ENCODE measurements at places on chromosomes 2 and 18.

GRCh38 chr2:218829868-218830451, 1.6 kb downstream of the PRKAG3 start:
- no peak for DNase-seq

DNA sequence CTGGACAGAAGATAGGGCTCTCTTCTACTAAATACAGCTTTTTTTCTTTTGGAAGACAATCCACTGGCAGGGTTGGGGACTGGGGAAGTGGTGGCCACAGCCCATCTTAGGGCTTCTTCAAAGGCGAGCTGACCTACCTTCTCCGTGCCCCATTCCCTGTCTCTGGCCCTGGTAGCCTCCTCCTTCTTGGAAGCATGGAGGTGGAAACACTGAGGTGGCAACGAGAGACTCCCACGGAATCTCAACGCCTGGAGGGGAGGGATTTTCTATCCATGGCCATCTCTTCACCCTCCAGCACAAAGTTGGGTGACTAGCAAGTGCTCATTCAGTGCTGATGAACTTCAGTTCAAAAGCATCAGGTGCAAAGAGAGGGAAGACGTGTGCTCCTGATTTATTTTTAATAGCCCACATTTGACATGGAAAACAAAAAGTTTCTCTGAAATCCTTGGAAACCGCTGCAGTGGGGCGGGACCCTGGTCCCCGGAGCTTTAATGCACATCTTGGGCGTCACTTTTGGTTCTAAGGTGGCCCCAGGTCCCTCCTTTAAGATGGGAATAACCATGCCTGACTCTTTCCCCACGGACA, 633 bp upstream of the ARMC9 start:
- DNase-seq, result no peak

- DNase-seq, result no peak
These were observed 112.0 kb upstream of the CTDP1 start for GRCh38 chr18:79567481-79568147.

- peak; percentile 97 for DNase-seq
These were observed 50.4 kb upstream of the FZD5 start for GRCh38 chr2:207819839-207820784.

DNA sequence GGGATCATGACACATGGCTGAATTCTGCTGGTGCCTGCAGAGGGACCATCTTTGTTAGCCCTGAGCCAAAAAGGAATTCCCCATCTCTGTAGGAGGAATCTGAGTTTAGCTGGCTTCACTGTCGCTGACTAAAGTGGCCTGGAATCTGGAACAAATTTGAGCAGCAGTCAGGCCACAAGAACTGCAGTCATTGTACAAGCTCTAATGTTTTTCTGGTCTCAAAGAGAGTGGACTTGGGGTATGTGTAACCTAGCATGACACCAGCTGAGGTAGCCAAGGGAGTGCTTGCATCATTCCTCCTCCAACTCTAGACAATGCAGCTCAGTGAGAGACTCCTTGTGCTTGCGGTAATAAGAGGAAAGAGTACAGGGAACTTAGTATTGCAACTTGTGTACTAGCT, 539.1 kb upstream of the LRRTM4 start:
- DNase-seq, result no peak

DNA sequence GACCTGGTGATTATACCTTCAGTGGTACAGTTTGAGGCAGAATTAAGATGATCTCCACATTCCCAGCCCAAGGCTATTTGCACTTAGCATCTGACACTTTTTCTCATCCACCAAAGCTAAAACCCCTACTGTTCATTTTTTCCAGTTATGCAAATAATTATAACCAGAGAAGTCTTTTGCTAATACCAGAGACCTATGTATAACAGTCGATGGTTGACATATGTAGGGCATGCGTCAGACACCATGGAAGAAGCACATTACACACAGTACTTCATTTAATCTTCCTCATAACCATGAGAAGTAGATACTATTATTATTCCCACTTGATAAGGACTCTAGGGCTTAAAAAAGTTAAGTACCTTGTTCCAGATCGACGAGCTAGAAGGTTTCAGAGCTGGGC, 36.5 kb downstream of the AP1S3 start:
- no peak for DNase-seq

- DNase-seq, result no peak
These were observed 104.3 kb downstream of the TTC27 start for GRCh38 chr2:32732120-32732519.

GRCh38 chr18:54004828-54005227, 219.6 kb downstream of the MBD2 start:
- no peak for DNase-seq

DNA sequence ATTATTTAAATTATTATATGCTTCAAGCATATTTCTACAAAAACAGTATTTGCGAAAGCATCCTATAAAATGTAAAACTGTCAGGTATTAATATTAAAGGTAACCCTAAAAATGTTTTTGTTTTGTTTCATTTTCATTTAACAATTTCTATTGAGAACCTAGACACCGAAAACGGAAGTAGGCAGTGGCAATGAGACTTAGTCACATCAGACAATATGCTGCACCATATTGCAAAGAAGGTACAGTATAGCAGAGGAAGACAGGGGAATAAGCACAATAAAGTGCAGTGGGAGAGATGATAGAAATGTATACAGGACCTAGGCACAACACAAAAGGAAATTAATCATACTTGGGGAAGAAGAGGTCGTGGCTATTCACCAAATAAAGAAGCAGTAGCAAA, 12.2 kb downstream of the SCN1A start:
- no peak for DNase-seq

- DNase-seq, result no peak
These were observed 240.0 kb downstream of the LOXHD1 start for GRCh38 chr18:46416706-46417638.

DNA sequence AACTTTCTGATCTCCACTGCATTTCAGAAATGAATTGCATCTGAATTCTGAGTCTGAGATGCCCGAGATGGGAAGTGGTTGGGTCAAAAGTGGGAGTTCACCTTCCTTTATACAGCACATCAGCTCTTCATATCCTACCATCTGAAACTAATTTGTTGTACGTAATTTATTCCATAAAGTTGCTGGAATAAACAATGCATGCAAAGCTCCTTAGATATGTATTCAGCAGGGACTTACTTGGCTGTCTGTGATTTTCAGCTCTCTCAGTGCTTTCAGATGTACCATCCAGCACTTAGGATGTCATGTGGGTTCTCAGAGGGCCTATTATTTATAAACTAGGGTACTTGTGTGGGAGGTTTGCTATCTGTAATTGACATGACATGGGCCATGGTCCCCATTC, 46.9 kb upstream of the EFEMP1 start:
- DNase-seq, result no peak

GRCh38 chr2:215698566-215698965, 262.7 kb upstream of the FN1 start:
- no peak for DNase-seq

- DNase-seq, result no peak
These were observed 139.5 kb downstream of the LRRC30 start for GRCh38 chr18:7370375-7370774.

DNA sequence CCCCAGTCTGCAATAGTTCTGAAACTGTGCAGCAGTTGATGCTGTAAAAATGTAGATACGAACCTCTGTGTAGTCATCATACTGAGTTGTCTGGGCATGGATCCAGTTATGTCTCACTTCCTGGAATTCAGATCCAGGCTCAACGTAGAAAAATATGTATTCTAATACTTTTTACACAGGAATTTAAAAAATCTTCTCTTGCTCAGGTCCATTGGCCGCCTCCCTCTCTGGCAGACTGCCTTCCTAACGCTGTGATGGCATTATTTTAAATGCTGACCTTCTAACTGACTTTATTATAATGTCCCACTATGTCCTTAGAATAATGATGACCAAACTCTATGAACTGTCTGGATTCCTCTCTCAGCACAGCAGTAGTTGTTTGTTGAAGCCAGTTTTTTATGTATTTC, 119.6 kb downstream of the FEZ2 start:
- no peak for DNase-seq

GRCh38 chr2:81767187-81767912, 1462.8 kb upstream of the LRRTM1 start:
- no peak for DNase-seq

GRCh38 chr2:121350890-121351289, 65.9 kb upstream of the TFCP2L1 start:
- no peak for DNase-seq

GRCh38 chr2:3168230-3168891, 209.3 kb downstream of the EIPR1 start:
- DNase-seq, result no peak

DNA sequence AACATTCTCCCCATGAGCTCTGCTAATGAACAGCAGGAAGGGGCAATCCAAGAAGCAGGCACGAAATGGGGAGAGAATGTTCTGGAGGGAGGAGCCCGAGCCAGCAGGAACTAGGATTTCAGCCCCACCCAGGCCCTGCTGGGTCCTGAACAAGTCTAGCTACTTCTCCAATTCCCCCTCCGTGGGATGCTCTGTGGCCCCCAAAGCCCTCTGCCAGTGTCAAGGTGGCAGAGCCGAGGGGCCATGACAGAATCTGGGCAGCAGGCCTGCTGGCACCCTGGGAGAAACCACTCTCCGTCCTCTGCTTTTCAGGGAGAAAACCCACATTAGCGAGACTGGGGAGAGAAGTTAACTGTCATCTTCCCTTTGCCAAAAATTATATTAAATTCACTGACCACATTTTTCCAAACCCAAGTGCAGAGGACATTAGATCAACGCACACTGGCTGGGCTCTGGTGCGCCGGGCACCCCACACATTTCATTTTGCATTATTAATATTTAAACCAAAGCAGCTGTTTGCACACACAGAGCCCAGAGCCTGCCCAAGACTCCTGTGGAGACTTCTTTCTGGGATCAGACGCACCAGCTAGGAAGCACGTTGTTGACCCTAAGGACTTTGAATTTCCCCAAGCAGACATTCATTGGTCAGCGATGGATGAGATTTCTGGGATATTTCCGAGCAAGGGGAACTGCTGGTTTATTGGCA, 80.2 kb upstream of the PKDCC start:
- DNase-seq, result peak; percentile 38

- no peak for DNase-seq
These were observed 13.5 kb downstream of the MALL start for GRCh38 chr2:110101901-110102803.

DNA sequence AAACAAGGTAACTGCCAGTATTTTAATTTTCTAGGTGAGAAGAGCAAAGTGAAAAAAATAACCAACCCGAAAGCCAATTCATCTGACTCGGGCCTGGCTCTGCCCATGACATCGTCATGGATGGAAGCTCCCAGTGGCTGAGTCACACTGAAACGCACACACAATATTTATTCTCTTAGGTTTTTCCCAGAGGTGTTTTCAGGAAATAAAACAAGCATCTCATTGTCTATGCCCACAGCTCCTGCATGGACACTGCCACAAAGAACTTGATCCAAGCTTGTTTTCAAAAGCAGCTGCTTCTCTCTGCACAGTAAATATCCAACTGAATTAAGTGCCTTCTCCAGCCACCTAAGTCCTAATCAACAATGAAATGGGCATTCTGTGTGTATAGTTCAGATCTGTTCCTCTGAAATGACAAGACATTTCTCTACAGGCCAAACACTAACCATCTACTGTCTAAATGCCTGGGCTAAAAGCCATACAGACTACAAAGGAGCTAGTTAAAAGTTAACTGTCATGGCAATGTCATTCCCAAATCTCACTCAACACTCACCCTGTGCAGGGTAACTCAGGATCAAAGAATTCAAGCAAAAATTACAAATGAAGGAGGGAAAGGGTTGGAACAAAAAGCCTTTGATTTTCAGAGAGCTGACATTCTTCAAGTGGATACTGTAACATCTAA, 62.9 kb downstream of the RPL31 start:
- no peak for DNase-seq

- peak; percentile 82 for DNase-seq
These were observed 619 bp upstream of the MSH6 start for GRCh38 chr2:47782381-47782670.

DNA sequence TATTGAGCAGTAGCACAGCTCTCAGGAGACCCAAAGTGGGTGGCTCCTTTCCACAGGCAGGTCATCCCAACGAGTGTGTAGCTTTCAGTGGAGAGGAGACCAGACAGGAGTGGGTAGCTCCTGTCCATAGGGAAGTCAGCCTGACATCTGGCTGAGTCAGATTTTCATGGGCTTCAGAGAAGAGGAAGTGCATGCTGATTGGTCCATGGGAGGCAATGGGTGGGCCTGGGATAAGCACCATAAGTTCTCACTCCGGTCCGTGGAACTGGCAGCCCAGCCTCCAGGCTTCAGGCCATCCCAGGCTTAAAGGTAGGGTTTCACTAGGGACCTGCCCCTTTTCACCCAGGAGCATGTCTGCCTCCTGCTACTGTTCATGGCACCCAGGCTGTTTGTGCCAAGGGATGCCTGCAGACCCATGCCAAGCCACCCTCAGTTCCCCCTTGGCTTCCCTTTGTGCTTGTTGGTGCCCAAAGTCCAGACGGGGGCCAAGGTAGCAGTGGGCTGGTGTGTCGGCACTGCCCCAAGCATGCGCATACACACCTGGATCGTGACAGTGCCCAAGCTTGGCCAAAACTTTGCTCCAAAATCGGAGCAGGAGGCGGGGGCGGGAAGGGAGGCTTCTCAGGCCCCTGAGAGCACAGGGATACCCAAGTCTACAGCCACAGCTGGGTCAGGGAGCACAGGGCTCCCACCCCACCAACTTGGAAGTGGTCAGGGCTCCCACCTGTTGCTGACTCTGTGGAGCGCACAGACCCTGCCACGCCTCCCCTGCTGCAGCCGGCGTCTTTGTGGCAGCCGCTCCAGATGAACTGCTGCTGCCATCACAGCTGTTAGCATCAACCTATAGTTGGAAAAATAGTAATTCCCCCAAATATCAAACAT, 26.4 kb downstream of the MARCHF7 start:
- no peak for DNase-seq

- peak; percentile 63 for DNase-seq
These were observed 66.2 kb downstream of the CRACDL start for GRCh38 chr2:98869870-98870269.

- no peak for DNase-seq
These were observed 671.9 kb upstream of the CHAC2 start for GRCh38 chr2:53095664-53096063.

Data from small intestine (tissue), 16 donors.